GM23248 (cell line): ENCODE measurements at places on chromosomes 1 and 21. TPM values are rescaled to one million over a fixed set of nuclear protein-coding genes. Genes with fewer than 3 reads are reported as not detected.

- DNase-seq = no peak
Observed at GRCh38 chr1:15712168-15712567, 23.9 kb upstream of the SLC25A34 start.

DNA sequence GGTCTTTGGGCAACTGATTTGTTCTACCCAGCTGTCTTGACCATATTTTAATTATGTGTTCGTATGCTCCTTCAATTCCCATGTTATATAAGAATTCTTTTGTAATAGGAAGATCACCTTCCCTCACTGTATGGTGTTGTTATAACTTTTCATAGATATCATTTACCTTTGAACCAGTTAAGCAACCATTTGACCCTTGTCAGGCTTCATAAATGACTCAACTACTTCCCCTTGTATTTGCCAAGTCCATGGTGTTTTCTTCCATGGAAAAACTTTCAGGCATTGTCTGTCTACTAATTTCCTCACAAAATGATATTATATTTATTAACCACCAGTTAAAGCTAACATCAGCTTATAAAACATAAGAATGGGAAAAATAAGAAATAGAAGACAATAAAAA is 5.1 kb downstream of the BPNT1 start:
- DNase-seq = no peak

GRCh38 chr1:2525920-2526823 is at the start of gene PANK4:
Gene PANK4, minus strand, starts transcription at chr1:2526596. Its CDS starts 9 bp downstream, at chr1:2526587.
- DNase-seq = peak; percentile 99

DNA sequence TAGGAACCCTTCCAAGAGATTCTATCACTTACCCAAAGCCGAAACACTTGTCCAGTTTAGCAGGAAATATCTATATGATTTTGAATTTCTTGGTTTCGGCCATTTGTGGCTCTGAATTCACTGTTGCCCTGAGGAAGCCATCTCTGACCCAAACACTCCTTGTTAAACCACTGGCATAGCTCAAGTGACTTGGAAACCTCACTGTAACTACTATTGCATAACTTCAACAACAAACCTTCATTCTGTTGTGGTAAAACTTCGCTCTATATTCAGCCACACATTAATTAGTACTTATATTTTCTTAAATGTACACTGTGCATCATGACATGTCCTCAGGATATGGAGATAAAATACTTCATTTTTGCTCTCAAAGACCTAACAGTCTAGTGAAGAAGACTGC is 63.2 kb downstream of the ST6GALNAC3 start:
- DNase-seq = no peak

MTFR1L gene
- total RNA-seq = 57.2 and 58.3 TPM in 2 replicates

KCNT2 gene
- 0.32 and 0.76 TPM in 2 replicates for total RNA-seq
